BJ (cell line): ENCODE measurements at places on chromosomes 11 and 22. TPM values are rescaled to one million over a fixed set of nuclear protein-coding genes. Genes with fewer than 3 reads are reported as not detected.

- DNase-seq, result no peak
Observed at GRCh38 chr22:49503321-49503720, 324.4 kb downstream of the BRD1 start.

DNA sequence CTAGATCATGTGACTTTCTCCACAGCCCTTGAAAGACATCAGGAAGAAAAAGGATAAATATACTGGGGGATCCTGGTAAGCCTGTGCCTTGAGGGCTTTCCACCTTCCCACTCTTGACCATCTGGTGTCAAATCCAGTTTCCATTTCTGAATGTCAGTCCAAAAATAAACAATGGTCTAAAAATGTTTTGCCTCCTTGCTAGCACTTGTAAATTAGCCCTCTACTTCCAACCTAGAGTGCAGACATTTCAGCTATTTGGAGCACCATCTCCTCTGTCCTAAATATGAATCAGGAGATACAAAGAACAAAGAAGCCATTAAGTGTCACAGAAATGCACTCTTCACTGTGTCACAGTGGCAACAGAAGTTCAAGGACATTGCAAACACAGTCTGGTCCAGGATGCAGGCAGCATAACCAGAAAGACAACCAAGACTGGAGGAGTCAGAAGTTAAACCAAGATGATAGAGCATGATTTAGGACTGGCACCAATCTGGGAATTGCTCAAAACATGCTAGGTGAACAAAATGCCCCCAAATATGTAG is 88.1 kb downstream of the CCDC34 start:
- DNase-seq, result no peak

MS4A8 gene
- not detected in 2 replicates for polyA plus RNA-seq

GRCh38 chr11:124070915-124071622 is 29.9 kb upstream of the OR10G7 start:
- peak; percentile 22 for DNase-seq

- no peak for DNase-seq
Observed at GRCh38 chr11:65778431-65778900, 2.3 kb downstream of the AP5B1 start.

TMEM184B gene
- polyA plus RNA-seq, result 26.5 and 75.5 TPM in 2 replicates

CDCA5 gene
- 10.7 and 11.9 TPM in 2 replicates for polyA plus RNA-seq

TBX10 gene
- not detected in 2 replicates for polyA plus RNA-seq

GRCh38 chr11:7927635-7928034 is 3.4 kb downstream of the OR10A6 start:
- no peak for DNase-seq

GRCh38 chr11:126419801-126420697 is 64.6 kb downstream of the ST3GAL4 start:
- DNase-seq, result no peak

RBFOX2 gene
- polyA plus RNA-seq, result 221 and 222 TPM in 2 replicates

DNA sequence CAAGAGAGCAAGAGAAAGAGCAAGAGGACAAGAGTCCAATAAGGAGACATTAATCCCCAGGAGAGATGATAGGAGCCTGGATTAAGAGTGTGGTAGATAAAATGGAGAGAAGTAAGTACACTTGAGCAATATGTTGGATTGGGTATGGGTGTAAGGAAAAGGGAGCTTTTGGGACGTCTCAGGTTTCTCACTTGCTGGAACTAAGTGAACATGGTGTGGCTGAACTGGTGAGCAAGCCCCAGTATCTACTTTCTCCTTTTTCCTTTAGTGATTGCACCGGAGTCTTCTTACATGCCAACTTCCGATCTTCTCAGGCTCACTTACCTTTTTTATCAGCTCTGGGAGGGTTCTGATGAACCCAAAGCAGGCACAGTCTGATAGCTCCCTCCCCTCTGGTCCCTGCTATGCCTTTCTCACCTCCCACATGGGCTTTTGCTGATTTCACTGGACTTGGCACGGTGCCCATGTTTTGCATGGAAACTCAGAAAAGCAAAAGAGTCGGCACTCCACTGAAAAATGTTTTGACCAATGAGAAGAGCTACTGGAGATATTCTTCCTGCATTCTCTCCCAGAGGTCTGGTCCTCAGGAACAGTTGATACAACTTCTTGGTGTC is 14.5 kb upstream of the APLNR start:
- no peak for DNase-seq

CHRM1 gene
- polyA plus RNA-seq, result not detected in 2 replicates

- no peak for DNase-seq
Observed at GRCh38 chr11:91761406-91762025, 463.1 kb upstream of the FAT3 start.

DNA sequence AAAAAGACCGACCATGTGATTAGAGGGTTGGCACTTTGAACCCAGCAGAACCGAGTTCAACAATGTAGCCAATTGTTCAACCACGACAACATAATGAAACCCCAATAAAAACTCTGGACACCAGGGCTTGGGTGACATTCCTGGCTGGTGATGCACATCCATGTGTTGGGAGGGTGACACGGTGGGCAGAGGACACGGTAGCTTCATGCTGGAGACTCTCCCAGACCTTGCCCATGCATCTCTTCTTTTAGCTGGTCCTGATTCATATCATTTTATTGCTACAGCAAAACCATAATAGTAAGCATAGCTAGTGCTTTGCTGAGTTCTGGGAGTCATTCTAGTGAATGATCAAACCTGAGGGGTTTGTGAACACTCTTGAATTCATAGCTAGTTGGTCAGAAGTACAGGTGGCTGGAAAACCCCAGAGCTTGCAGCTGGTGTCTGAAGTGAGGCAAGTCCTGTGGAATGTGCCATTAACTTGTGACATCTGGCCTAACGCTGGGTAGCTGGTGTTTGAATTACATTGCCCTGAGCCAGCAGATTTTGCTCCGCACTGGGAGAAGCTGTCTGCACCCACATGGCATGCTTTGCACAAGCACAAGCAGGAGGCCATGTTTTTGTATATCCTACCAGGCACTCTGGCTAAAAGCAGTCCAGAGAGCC is 14.0 kb downstream of the RPUSD4 start:
- peak; percentile 26 for DNase-seq

DNA sequence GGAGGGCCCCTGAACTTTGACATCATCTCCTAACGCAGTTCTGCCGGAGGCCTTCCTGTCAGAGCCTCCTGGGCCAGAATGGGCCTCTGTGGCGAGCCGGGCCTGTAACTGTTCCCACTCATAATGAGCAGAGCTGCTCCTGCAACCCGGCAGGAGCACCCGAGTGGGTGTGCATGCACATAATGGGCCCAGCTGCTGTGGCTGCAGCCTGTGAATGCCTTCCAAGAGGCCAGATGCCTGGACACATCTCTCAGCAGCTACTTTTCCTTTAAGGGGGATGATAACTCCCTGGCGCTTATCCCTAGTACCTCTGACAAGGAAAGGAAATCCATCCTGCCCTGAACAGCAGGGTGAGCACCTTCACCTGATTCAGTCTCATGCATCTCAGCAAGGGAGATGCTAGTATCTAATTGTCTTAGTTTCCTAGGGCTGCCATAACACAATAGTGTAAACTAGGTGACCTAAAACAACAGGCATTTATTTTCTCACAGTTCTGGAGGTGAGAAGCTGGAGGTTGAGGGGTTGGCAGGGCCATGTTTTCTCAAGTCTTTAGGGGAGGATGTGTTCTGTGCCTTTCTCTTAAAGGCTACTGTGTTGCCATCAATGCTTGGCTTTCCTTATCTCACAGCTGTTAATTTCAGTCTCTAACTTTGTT is 120.5 kb downstream of the TEAD1 start:
- DNase-seq, result no peak

CADM1 gene
- polyA plus RNA-seq, result 31.8 and 43.4 TPM in 2 replicates

PLAAT5 gene
- not detected in 2 replicates for polyA plus RNA-seq

DNA sequence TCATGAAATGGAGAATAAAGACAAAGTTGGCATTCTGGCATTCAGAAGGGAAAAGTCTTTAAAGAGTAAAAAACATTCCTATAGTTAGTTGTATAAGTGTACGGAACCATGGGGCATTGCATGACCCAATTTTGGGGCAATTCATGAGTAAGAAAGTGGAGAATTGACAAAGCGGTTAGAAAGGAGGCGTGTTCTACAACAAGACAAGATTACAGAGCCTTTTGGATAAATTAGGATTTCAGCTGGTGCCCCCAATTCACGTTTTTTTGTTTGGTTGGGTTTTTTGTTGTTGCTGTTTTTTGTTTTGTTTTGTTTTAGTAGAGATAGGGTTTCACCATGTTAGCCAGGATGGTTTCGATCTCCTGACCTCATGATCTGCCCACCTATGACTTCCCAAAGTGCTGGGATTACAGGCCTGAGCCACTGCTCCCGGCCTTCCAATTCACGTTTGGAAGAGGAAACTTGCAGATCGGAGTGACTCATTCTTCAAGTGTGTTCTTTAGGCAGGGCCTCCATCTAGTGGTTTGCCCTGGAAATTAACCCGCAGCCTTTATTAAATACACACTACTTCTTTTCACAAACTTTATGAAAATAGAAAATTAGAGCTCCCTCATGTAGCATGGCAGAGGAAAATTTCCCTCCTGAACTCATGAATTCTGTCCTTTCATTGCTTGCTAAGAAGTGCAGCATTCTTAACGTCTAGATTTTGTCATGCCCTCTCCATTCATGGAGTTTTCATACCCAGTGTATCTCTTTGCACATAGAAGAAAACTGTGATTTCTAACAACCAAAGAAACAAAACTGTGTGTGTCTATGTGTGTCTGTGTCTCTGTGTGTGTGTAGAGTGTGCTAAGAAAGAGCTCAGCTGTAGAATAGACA is 118.1 kb downstream of the BBOX1 start:
- peak; percentile 26 for DNase-seq

RSF1 gene
- 6.0 and 12.0 TPM in 2 replicates for polyA plus RNA-seq

DNA sequence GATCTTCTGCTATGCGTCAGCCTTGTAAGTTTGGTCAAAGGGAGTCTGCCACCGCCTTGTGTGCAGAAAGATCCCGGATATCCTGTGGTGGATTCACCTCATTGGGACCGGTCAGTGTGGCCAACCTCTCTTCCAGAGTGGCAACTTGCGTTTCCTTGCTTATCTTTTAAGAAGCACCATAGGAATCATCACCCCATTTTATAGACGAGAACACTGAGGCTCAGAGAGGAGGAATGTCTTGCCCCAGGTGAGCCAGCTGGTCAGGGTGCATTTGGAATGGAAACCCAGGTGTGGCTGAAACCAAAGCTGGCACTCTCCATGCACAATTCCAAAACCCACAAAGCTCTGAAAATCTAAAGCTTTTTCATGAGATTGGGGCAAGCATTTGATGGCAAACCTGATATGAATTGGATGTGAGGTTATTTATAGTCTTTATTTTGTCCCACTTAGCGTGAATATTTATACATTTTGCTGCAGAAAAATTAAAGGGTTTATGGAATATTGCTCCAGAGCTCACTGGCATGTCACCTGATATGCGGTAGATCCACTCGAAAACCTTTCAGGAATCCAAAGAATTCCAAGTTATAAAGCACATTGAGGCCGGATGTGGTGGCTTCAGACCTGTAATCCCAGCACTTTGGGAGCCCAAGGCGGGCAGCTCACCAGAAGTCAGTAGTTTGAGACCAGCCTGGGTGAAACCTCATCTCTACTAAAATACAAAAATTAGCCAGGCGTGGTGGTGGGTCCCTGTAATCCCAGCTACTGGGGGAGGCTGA is 12.1 kb upstream of the EIF3D start:
- DNase-seq, result no peak

- DNase-seq, result no peak
Observed at GRCh38 chr11:123587044-123587443, 67.4 kb downstream of the SCN3B start.

TUBA8 gene
- 1.2 and 1.3 TPM in 2 replicates for polyA plus RNA-seq

- DNase-seq, result no peak
Observed at GRCh38 chr11:62556875-62557631, 10.4 kb upstream of the AHNAK start.
